ENCODE measurements at places on chromosomes 3 and 15. TPM values are rescaled to one million over a fixed set of nuclear protein-coding genes. Genes with fewer than 3 reads are reported as not detected.

The TERC gene
- 206 TPM for total RNA-seq

DNA sequence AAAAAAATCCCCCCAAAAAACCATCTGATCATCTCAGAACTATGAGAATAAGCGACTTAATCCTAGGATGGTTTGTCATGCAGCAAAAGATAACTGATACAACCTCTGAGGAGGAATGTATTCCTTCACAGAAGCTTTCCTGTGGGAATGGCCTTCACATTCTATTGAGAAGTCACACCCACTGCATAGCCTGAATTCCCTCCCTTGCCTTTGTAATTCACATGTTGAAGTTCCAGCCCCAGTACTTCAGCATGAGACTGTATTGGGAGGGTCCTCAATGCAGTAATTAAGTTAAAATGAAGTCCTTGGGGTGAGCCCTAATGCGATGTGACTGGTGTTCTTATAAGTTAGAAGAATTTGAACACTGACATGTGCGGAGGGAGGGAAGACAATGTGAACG lies 395.2 kb downstream of the TUSC7 start:
- no peaks in the 10 kb centered on the region for H3K36me3 ChIP-seq
- H3K4me1 ChIP-seq = no peaks in the 10 kb centered on the region
- no peak for DNase-seq
- no peak overlapping the region for H3K27ac ChIP-seq
- H3K27me3 ChIP-seq = no peaks in the 10 kb centered on the region
- H3K4me3 ChIP-seq = no peak overlapping the region

GRCh38 chr3:183208260-183208659 lies 44.8 kb upstream of the B3GNT5 start:
- no peaks in the 10 kb centered on the region for H3K27me3 ChIP-seq
- H3K27ac ChIP-seq = no peak overlapping the region
- DNase-seq = no peak
- no peak overlapping the region for H3K4me3 ChIP-seq
- H3K4me1 ChIP-seq = peaks cover 11% of the 10 kb centered on the region

- H3K4me3 ChIP-seq = no peak overlapping the region
- H3K27me3 ChIP-seq = no peaks in the 10 kb centered on the region
- no peaks in the 10 kb centered on the region for H3K4me1 ChIP-seq
- peaks cover 8% of the 10 kb centered on the region for H3K36me3 ChIP-seq
- H3K27ac ChIP-seq = no peak overlapping the region
- no peak for DNase-seq
Observed at GRCh38 chr3:133830071-133830470, 24.5 kb downstream of the SRPRB start.

GRCh38 chr3:182709306-182709705 lies 84.0 kb upstream of the ATP11B start:
- H3K27ac ChIP-seq = no peak overlapping the region
- no peaks in the 10 kb centered on the region for H3K36me3 ChIP-seq
- no peak for DNase-seq
- H3K4me3 ChIP-seq = no peak overlapping the region
- no peaks in the 10 kb centered on the region for H3K27me3 ChIP-seq
- H3K4me1 ChIP-seq = peaks cover 3% of the 10 kb centered on the region

The POLQ gene
- total RNA-seq = 6.4 TPM

DNA sequence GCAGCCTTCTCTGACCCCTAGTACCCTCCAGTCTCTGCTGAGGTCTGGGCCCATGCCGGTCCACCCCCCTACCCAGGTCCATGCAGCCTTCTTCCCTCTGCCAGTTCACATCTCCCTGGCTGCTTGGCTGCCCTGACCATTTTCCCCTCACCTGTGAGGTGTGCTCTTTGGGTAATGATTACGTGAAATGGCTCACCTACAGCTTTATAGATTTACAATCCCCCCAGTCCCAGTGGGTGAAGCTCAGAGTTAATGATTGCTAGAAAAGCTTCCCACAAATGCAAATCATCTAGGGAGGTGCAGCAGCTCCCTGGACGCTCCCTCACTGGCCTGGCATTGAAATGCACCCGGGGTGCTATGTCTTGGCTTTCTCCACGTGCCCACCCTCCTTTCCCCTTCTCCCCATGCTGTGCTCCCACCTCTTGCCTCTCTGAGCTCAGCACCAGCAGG lies 18.7 kb downstream of the PAQR5 start:
- no peaks in the 10 kb centered on the region for H3K36me3 ChIP-seq
- H3K27ac ChIP-seq = no peak overlapping the region
- H3K4me1 ChIP-seq = no peaks in the 10 kb centered on the region
- peak; percentile 55 for DNase-seq
- no peaks in the 10 kb centered on the region for H3K27me3 ChIP-seq

DNA sequence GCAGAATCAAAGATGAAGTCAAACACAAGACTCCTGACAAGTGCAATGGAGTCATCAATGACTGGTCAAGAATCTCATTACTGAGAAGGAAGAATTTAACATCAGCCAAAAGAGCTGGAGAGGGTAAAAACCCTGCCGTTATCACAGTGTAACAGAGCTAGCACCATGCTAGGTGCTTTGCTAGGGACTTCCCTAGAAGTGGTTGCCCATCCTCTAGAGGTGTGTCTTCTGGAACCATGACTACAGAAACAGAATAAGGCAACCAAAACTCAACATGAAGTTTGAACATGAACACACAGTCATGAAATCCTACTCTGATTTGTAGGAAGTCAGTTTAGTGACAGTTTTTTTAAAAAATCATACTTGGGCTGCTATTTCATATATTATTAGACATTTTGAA lies 9.5 kb downstream of the ACAD11 start:
- no peak overlapping the region for H3K4me3 ChIP-seq
- no peak overlapping the region for H3K27ac ChIP-seq
- no peaks in the 10 kb centered on the region for H3K27me3 ChIP-seq
- no peak for DNase-seq
- no peaks in the 10 kb centered on the region for H3K36me3 ChIP-seq

- no peak overlapping the region for H3K4me3 ChIP-seq
- DNase-seq = peak; percentile 66
- peaks cover 7% of the 10 kb centered on the region for H3K4me1 ChIP-seq
Observed at GRCh38 chr15:45441686-45442085, 63.3 kb upstream of the GATM start.

DNA sequence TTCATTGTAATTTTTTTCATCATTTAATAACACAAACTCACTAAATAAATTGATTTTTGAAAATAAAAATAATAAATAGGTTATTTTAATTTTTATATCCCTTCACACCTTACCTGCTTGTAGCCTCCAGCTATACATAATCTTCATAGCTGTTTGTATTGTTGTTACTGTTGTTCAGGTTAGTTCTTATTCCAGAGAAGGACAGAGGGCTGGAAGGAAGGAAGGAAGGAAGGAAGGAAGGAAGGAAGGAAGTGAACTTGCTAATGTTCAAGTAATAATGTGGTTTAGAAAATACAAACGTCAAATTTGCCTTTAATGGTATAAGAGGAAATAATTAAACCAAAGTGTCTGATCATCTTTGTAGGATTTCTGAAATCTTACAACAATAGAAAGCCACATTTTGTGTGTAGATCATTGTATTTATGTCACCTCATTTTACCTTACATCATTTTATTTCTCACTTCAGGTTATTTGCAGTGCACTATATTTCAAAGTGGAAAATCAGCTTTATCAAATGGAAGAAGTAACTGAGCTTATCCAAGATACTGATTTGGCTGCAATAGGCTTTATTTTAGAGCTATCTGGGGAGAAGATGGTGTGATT lies 660.0 kb upstream of the CCDC54 start:
- H3K27ac ChIP-seq = no peak overlapping the region
- H3K27me3 ChIP-seq = no peaks in the 10 kb centered on the region
- H3K4me1 ChIP-seq = no peaks in the 10 kb centered on the region
- H3K36me3 ChIP-seq = no peaks in the 10 kb centered on the region
- no peak for DNase-seq

GRCh38 chr3:194907811-194908210 lies 222.1 kb downstream of the FAM43A start:
- peaks cover 4% of the 10 kb centered on the region for H3K27me3 ChIP-seq
- no peak overlapping the region for H3K27ac ChIP-seq
- H3K36me3 ChIP-seq = no peaks in the 10 kb centered on the region

- H3K4me1 ChIP-seq = peaks cover 4% of the 10 kb centered on the region
- no peak for DNase-seq
- no peaks in the 10 kb centered on the region for H3K27me3 ChIP-seq
Observed at GRCh38 chr3:183313351-183313750, 60.3 kb downstream of the B3GNT5 start.

The CPN2 gene
- total RNA-seq = not detected

- DNase-seq = peak; percentile 38
- no peaks in the 10 kb centered on the region for H3K36me3 ChIP-seq
- no peaks in the 10 kb centered on the region for H3K27me3 ChIP-seq
Observed at GRCh38 chr15:82040862-82041261, 5.0 kb downstream of the MEX3B start.

The CCDC80 gene
- total RNA-seq = 158 TPM

GRCh38 chr15:63990454-63990853 lies 55.8 kb downstream of the DAPK2 start:
- no peaks in the 10 kb centered on the region for H3K36me3 ChIP-seq
- DNase-seq = no peak
- peaks cover 39% of the 10 kb centered on the region for H3K4me1 ChIP-seq
- H3K4me3 ChIP-seq = no peak overlapping the region

DNA sequence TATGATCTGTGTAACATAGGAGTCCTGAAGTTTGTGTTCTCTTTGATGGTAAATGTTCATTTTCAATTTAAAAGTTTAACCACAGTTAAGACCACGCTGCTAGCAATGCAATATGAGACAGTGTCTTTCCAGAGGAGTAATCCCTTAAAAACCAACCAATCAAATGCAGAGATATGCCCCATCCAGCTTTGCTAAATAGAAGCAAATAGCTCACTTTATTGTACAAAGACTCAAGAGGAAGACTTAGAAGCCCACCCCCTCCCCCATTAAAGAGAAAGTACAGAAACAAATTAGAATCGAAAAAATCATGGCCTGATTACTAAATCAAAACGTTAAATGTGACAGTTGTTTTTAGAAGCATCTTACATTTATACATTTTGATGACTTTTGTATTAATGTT lies 2.1 kb upstream of the ANP32A start:
- peaks cover 16% of the 10 kb centered on the region for H3K4me1 ChIP-seq
- H3K27ac ChIP-seq = peak overlapping the region; percentile 100
- no peaks in the 10 kb centered on the region for H3K27me3 ChIP-seq
- no peak for DNase-seq

DNA sequence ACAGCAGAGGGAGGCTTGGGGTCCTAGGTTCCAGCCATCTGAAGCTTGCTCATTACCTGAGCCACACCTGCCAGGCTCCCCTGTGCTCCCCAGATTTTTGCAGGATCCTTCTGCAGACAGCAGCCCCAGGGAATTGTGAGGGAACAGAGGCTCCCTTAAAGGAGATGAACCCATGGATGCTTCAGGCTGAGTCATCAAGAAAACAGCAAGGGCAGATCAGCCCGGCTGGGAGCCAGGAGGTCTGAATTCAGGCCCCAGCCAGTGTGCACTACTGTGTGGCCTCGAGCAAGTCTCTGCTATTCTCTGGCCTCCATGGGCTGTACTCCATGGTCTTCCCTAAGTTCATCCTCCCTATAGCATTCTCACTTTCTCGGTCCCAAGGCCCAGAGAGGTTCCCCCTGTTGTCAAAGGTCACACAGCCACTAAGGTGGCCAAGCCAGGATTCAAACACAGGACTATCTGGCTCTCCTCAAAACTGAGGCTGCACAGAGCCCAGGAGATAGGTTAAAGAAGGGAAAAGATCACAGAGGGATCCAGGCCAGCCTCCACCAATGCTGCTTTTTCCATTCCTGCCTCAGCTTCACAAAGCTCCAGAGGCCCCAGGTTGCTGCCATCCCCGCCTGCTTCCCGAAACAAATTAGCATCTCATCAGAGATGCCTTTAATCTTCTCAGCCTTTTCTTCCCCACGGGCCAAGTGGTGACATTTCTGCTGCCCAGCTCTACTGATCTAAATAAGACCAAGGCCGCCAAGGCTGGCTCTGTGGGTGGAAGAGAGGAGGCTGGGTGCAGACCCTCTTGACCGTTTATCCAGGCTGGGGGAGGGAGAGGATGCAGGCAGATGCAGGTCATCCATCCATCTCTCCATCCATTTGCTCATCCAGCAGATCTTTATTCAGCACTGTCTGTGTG lies 21.2 kb upstream of the GRIP2 start:
- no peak overlapping the region for H3K4me3 ChIP-seq
- no peak overlapping the region for H3K27ac ChIP-seq
- H3K4me1 ChIP-seq = no peaks in the 10 kb centered on the region
- H3K27me3 ChIP-seq = peaks cover 3% of the 10 kb centered on the region
- no peaks in the 10 kb centered on the region for H3K36me3 ChIP-seq

- H3K36me3 ChIP-seq = no peaks in the 10 kb centered on the region
- H3K4me1 ChIP-seq = no peaks in the 10 kb centered on the region
- no peak overlapping the region for H3K27ac ChIP-seq
- DNase-seq = no peak
- H3K4me3 ChIP-seq = no peak overlapping the region
Observed at GRCh38 chr3:14859880-14860279, 41.1 kb downstream of the FGD5 start.

All from stomach (tissue), 19 donors.